Activated CD8-positive, alpha-beta T cell treated with anti-CD3 and anti-CD28 coated beads, Interleukin-2, amount 10 ng/mL, durations not matched to agents 7 days and 5 days (primary cell): ENCODE measurements at places on chromosomes 2 and 18. TPM values are rescaled to one million over a fixed set of nuclear protein-coding genes. Genes with fewer than 3 reads are reported as not detected.

DNA sequence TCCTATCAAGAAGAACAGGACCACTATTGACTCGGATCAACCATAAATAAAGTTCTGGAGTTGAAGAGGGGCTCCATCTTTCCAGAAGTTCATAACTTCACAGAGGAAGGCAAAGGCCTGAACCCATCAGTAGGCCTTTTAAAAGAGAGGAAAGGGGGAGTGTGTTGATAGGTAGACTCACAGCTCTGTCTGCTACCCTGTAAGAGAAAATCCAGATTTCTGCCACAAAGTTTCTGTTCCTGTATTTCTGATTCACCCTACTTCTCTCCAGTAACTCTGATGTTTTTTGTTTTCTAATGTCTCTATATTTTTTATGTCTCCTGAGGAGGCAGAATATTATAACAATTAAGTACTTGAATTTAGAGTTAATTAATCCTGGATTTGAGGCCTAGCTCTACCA, 564.0 kb downstream of the TNS1 start:
- DNase-seq: no peak
- peaks cover 3% of the 10 kb centered on the region for H3K36me3 ChIP-seq
- H3K27ac ChIP-seq: no peak overlapping the region
- H3K27me3 ChIP-seq: no peaks in the 10 kb centered on the region

- H3K4me3 ChIP-seq: peak overlapping the region; percentile 29
- peak; percentile 46 for DNase-seq
- H3K27ac ChIP-seq: peak overlapping the region; percentile 84
- peaks cover 41% of the 10 kb centered on the region for H3K36me3 ChIP-seq
Measured at GRCh38 chr2:27431395-27431794, 3.0 kb downstream of the NRBP1 start.

DNA sequence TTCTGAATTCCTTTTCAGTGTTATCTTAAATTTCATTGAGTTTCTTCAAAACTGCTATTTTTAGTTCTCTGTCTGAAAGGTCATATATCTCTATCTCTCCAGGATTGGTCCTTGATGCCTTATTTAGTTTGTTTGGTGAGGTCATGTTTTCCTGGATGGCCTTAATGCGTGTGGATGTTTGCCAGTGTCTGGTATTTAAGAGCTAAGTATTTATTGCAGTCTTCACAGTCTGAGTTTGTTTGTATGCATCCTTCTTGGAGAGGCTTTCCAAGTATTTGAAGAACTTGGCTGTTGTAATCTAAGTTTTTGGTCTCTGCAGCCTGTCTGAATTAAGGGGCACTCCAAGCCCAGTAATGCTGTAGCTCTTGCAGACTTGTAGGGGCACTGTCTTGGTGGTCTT, 249.3 kb downstream of the ZNF385B start:
- H3K27me3 ChIP-seq: no peaks in the 10 kb centered on the region
- H3K27ac ChIP-seq: no peak overlapping the region
- H3K4me3 ChIP-seq: no peak overlapping the region
- H3K4me1 ChIP-seq: no peaks in the 10 kb centered on the region
- H3K36me3 ChIP-seq: no peaks in the 10 kb centered on the region

GRCh38 chr2:10285556-10286198, 17.0 kb upstream of the HPCAL1 start:
- no peaks in the 10 kb centered on the region for H3K36me3 ChIP-seq
- no peak overlapping the region for H3K4me3 ChIP-seq
- peaks cover 10% of the 10 kb centered on the region for H3K4me1 ChIP-seq
- H3K27ac ChIP-seq: no peak overlapping the region
- DNase-seq: no peak

DNA sequence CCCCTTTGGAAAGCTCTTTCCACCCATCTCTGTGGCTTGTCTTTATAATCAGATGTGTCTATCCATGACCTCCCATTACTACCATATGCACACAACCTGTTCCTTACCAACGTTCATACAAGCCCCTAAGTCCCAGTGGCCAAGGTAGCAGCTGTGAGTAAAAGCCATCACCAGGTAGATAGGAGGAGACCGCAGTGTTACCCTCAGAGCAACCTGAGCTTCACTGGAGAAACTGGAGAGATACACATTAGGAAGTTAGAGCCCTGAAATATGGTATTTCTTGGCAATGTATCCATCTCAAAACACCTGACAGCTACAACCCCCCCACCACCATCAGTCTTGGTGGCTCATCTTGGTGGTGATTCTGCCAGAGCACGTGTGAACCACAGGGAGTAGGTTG, 26.0 kb downstream of the LOXHD1 start:
- peaks cover 9% of the 10 kb centered on the region for H3K36me3 ChIP-seq
- no peak overlapping the region for H3K4me3 ChIP-seq
- H3K4me1 ChIP-seq: peaks cover 35% of the 10 kb centered on the region
- peak overlapping the region; percentile 88 for H3K27ac ChIP-seq

GRCh38 chr2:41872646-41873045, 175.2 kb upstream of the PKDCC start:
- no peaks in the 10 kb centered on the region for H3K36me3 ChIP-seq
- peaks cover 15% of the 10 kb centered on the region for H3K27me3 ChIP-seq

DNA sequence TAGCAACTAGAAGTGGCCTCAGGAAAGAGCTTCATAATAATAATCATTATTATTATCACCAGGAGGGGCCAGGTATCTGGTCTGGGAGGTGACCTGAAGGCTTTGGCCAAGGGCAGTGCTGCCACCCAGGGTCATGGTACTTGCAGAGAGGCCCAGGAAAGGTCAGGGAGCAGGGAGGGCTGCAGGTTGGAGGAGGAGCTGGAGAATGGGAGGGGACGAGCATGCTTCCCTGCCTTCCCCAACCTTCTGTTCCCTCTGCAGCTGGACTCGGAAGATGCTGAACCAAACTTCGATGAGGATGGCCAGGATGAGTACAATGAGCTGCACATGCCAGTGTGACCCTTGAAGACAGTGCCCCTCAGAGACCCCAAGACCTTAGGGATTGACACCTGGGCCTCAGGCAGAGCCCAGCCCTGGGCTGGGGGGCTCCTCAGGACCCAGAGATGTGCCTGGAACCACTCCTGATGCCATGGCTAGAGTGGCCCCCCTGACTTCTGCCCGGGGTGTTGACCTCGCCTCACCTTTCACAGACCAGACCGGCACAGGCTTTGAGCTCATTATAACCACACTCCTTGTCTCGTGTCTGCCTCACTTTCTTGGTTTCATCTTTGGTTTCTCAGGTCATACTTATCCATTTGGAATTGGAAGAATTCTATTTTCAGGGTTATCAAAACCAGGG, 14.1 kb downstream of the SLC4A3 start:
- no peak overlapping the region for H3K4me3 ChIP-seq
- H3K36me3 ChIP-seq: no peaks in the 10 kb centered on the region
- H3K27ac ChIP-seq: no peak overlapping the region
- peaks cover 4% of the 10 kb centered on the region for H3K27me3 ChIP-seq
- DNase-seq: no peak
- peaks cover 16% of the 10 kb centered on the region for H3K4me1 ChIP-seq

- no peaks in the 10 kb centered on the region for H3K36me3 ChIP-seq
- no peak overlapping the region for H3K4me3 ChIP-seq
- no peaks in the 10 kb centered on the region for H3K27me3 ChIP-seq
- no peaks in the 10 kb centered on the region for H3K4me1 ChIP-seq
- H3K27ac ChIP-seq: no peak overlapping the region
Measured at GRCh38 chr2:11904029-11904428, 157.6 kb downstream of the LPIN1 start.

The INPP4A gene
- total RNA-seq: 157 TPM

DNA sequence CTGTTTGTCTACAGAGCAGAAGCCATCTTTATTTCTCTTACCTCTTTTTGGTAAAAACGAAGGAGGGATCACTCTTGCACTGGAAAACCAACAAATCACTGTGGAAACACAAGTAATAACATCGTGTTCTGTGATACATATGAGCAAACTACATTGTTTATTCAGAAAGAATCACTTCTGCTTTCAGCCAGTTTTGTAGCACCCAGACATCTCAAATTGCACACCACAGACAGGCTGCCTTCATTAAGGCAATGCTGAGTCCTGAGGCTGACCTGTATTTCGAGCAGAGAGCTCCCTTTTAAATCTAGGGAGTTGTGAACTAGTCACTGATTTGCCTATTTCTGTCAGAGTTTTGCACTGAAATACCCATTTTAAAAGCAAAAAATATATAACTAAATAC, 1003.2 kb upstream of the FAM98A start:
- H3K4me3 ChIP-seq: no peak overlapping the region
- DNase-seq: no peak
- no peak overlapping the region for H3K27ac ChIP-seq
- H3K4me1 ChIP-seq: no peaks in the 10 kb centered on the region
- no peaks in the 10 kb centered on the region for H3K27me3 ChIP-seq

- H3K4me1 ChIP-seq: no peaks in the 10 kb centered on the region
- H3K27me3 ChIP-seq: peaks cover 2% of the 10 kb centered on the region
- H3K36me3 ChIP-seq: no peaks in the 10 kb centered on the region
- no peak overlapping the region for H3K4me3 ChIP-seq
Measured at GRCh38 chr2:235851828-235852525, 316.2 kb downstream of the GBX2 start.

The MPPE1 gene
- total RNA-seq: 40.0 TPM

The CNTNAP5 gene
- not detected for total RNA-seq

The GPBAR1 gene
- total RNA-seq: 0.97 TPM

The BOLL gene
- total RNA-seq: not detected

DNA sequence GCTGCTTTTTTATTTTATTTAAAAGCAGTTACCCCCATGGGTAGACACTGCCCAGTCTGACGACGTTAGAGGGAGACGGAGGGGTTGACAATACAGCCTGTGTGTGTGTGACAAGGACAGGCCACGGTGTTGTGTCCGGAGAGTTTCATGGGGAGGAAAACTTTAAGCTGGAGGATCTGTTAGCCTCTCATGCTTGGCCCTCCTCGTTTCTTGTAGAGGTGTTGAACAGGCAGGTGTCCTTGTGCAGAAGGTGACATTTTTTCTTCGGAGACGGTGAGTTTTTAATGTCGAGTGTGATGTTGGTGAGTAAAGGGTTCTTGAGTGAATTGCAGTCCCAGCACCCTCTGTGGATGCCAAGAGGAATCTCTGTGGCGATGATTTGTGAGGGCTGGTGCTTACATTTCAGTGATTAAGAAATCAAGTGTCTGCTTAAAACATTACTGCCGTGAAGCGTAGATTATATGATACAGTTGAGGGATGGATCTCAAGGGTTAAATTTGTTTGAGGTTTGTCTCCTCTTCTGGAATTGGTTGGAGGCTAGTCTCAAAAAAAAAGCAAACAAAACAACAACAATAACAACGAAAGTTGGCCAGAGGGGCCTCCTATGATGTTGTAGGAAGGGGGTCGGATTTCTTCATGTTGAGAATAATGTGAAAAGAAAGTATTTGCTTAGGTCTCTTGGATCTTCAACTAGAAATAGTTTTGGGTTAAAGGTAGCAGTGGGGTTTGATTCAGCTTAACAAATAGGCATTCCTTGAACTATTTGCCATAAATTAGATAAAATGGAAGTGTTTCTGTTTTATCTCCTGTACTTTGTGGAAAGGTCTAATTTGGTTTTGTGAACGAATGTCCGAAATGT, 1.6 kb downstream of the NCOA1 start:
- no peaks in the 10 kb centered on the region for H3K27me3 ChIP-seq
- DNase-seq: peak; percentile 25
- peaks cover 40% of the 10 kb centered on the region for H3K4me1 ChIP-seq
- peak overlapping the region; percentile 75 for H3K4me3 ChIP-seq
- no peaks in the 10 kb centered on the region for H3K36me3 ChIP-seq

DNA sequence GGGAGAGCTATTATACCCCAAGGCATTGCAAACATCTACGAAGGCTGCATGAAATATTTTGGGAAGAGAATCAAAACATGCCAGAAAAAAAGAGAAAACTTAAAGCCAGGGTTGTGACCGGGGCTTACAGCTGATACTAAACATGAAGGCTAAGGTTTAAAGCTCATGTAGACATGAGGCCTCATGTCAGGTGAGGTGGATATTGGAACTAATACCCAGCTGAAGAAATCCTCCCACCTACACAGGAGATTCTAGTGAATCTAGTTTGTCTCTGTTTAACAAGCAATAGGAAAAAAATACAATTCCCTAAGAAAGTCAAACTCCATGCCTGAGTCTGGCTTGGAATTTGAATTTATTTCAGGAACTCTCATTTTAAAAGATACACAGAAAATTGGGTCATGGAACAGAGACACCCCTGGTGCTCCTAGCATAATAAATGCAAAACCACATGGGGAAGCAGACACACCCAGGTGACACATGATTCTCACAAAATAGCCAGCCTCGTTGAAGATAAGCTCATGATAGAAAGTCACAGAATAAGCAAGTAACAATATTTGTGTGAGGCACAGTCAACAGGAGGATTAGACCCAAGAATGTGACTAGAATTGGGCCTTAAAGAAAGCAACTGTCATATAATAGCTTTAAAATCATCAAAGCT, 42.2 kb downstream of the UPP2 start:
- H3K4me3 ChIP-seq: no peak overlapping the region
- H3K27ac ChIP-seq: no peak overlapping the region
- peaks cover 7% of the 10 kb centered on the region for H3K27me3 ChIP-seq
- DNase-seq: no peak

- H3K4me3 ChIP-seq: no peak overlapping the region
- H3K27me3 ChIP-seq: peaks cover 30% of the 10 kb centered on the region
- H3K36me3 ChIP-seq: no peaks in the 10 kb centered on the region
- no peak overlapping the region for H3K27ac ChIP-seq
- DNase-seq: peak; percentile 58
Measured at GRCh38 chr18:48455555-48456478, 46.6 kb upstream of the ZBTB7C start.

GRCh38 chr2:69936906-69937305, 22.0 kb downstream of the MXD1 start:
- no peaks in the 10 kb centered on the region for H3K27me3 ChIP-seq
- H3K27ac ChIP-seq: no peak overlapping the region
- H3K4me3 ChIP-seq: no peak overlapping the region
- DNase-seq: no peak
- H3K36me3 ChIP-seq: peaks cover 55% of the 10 kb centered on the region

DNA sequence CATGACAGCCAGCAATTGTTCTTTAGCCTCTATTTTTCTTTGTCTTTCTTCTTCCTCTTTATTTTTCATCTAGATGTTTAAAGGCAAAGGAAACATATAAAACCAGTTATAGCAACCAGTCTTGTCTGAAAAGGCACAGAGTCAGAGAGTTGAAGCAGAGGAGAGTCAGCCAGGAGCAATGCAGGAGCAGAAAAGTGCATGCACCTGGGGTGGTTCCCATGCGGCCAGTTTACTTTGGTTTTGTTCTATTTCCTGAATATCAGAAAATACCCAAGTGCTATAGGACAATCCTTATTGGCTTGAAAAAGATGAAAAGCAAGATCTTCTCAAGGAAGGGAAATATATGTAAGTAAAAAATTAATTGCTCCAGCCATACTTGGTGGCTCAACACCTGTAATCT, 44.9 kb downstream of the CFAP210 start:
- H3K27me3 ChIP-seq: peaks cover 21% of the 10 kb centered on the region
- no peaks in the 10 kb centered on the region for H3K4me1 ChIP-seq
- no peak overlapping the region for H3K27ac ChIP-seq
- no peaks in the 10 kb centered on the region for H3K36me3 ChIP-seq
- DNase-seq: no peak
- H3K4me3 ChIP-seq: no peak overlapping the region

The TDRD15 gene
- total RNA-seq: not detected

DNA sequence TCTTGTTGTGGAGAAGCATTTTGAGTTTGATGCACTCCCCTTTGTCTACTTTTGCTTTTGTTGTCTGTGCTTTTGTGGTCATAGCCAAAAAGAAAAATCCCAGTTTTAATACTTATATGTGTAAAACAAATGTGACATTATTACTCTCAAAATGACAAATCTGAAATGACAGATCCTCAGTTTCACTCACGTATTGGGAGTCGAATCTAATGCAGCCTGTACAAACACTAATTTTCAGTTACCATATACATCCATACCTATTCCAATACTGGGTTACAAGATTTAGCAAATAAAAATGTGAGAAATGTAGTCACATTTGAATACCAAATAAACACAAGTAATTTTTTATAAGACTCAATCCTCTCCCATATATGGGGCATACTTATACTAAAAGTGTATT, 148.2 kb upstream of the ZNF516 start:
- H3K4me1 ChIP-seq: no peaks in the 10 kb centered on the region
- no peaks in the 10 kb centered on the region for H3K36me3 ChIP-seq
- DNase-seq: no peak
